OCI-M1 (cell line): ENCODE measurements at places on chromosomes 11 and 22.
A peak's percentile ranks its signal among the peaks of the same experiment; 100 is the strongest.

DNA sequence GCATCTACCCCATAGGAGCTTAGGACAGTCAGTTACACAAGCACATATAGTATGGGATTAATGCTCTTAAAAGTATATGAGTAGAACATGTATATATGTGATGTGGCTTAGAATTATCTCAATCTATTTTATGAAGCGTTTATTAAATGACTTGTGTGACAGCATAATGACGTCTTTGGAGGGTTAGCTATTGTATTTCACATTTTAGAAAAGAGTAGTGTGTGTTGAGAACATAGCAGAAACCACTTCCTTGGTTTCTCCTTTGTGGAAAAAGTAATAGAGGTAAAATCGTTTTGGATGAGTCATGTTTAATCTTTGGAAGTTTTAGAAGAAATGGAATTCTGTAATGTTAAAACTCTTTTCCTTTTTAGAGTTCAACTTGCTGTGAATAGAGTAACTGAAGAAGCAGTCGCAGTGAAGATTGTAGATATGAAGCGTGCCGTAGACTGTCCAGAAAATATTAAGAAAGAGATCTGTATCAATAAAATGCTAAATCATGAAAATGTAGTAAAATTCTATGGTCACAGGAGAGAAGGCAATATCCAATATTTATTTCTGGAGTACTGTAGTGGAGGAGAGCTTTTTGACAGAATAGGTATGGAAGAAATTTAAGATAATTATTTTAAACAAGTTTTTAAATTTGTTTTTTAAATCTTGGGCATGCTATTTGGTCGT is 2.4 kb downstream of the CHEK1 start:
- peak; percentile 60 for DNase-seq

- DNase-seq, result no peak
These were observed 921 bp upstream of the BCL2L13 start for GRCh38 chr22:17637490-17638181.

DNA sequence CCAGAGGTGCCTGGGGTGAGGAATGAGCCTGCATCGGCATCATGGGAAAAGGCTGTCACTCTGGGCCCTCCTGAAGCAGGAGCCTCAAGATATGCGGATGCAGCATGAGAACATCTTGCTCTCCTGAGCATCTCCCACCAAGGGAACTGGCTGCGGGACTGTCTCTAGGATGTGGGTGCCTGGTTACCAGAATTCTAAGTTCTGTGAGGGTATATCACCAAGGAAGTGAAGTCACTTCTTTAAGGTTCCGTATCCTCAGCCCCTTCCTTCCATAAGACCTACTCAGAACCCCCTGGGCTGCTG is 86.9 kb downstream of the GGTLC2 start:
- no peak for DNase-seq

- no peak for DNase-seq
These were observed 946.5 kb upstream of the RAG2 start for GRCh38 chr11:37544491-37544890.
